Calu3 (cell line): ENCODE measurements at places on chromosomes 1 and 21.

DNA sequence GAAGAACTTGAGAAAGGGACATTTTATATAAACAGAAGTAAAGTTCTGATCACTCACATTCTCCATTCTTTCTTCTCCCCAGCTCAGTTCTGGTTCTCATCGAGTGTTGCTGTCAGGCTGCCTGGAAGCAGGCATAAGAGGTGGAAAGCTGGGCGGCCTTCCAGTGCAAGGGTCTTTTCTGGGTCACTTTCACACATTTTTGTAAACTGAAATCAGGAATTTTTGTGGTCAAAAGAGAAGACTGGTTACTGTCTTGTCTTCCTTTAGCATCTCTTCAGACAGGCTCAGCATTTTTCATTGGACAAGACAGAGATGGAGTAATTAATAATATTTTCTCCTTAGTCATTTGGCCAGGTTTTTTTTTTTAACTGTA, 93.7 kb downstream of the CTH start:
- no peak for DNase-seq

DNA sequence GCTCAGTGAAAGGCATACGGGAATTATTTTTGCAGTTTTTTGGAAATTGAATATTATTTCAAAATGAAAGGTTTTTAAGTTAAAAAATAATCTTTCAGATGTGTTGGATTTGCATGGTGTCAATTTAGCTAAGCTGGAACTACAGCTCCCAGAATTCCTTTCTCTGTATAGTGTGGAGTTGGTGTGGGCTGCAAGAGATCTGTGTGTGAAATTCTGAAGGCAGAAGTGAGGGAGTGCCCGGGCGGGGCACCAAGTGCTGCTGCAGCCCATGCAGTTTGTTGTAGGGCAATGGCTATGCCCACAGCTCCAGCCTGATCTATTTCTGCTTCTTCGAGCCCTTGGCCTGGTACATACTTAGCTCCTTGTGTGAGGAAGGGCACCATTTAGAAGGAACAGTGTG, 60.5 kb upstream of the CSF1 start:
- DNase-seq: no peak

GRCh38 chr1:223105568-223105967, 37.5 kb downstream of the TLR5 start:
- no peak for DNase-seq

GRCh38 chr1:26046246-26047095, 553 bp upstream of the SLC30A2 start:
- DNase-seq: no peak
